ENCODE measurements at places on chromosomes 16 and 17. TPM values are rescaled to one million over a fixed set of nuclear protein-coding genes. Genes with fewer than 3 reads are reported as not detected.

The P2RX1 gene
- total RNA-seq: 3.5 TPM

The SOX15 gene
- total RNA-seq: 1.1 TPM

The CUEDC1 gene
- total RNA-seq: 42.9 TPM

The KRTAP4-5 gene
- not detected for total RNA-seq

The B4GALNT2 gene
- total RNA-seq: 0.15 TPM

The KCNAB3 gene
- 0.62 TPM for total RNA-seq
